ENCODE measurements at places on chromosomes 7 and 10. TPM values are rescaled to one million over a fixed set of nuclear protein-coding genes. Genes with fewer than 3 reads are reported as not detected.

PURB gene
- 2.8 TPM for polyA plus RNA-seq

GRCh38 chr10:61757001-61757400, 94.3 kb downstream of the CABCOCO1 start:
- no peak for DNase-seq
- H3K4me3 ChIP-seq, result no peak overlapping the region
- no peak overlapping the region for H3K27ac ChIP-seq
- peaks cover 3% of the 10 kb centered on the region for H3K4me1 ChIP-seq
- H3K27me3 ChIP-seq, result no peaks in the 10 kb centered on the region

GRCh38 chr10:124917428-124918190, 24.3 kb upstream of the ZRANB1 start:
- peak overlapping the region; percentile 97 for H3K4me3 ChIP-seq
- peak overlapping the region; percentile 98 for H3K27ac ChIP-seq
- peaks cover 8% of the 10 kb centered on the region for H3K36me3 ChIP-seq
- DNase-seq, result peak; percentile 58
- peaks cover 17% of the 10 kb centered on the region for H3K4me1 ChIP-seq

TMEM236 gene
- polyA plus RNA-seq, result 0.02 TPM

DNA sequence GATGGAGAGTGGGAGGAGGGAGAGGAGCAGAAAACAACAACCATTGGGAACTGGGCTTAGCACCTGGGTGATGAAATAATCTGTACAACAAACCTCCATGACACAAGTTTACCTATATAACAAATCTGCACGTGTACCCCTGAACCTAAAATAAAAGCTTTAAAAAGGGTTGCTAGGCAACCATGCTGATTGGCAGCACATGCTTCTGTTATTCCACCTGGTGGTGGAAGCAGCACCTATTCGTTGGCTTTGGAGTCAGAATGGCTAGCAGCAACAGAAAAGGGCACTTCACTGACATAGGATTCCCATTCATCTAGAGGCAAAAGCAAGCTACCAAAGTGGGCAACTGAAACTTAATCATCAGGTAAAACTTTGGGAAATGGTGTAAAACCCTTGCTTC, 57.1 kb downstream of the RELN start:
- H3K27me3 ChIP-seq, result no peaks in the 10 kb centered on the region
- no peaks in the 10 kb centered on the region for H3K36me3 ChIP-seq
- no peak for DNase-seq
- no peak overlapping the region for H3K4me3 ChIP-seq
- no peak overlapping the region for H3K27ac ChIP-seq

- no peak overlapping the region for H3K27ac ChIP-seq
- no peak for DNase-seq
- H3K36me3 ChIP-seq, result no peaks in the 10 kb centered on the region
- H3K27me3 ChIP-seq, result no peaks in the 10 kb centered on the region
Measured at GRCh38 chr7:12961910-12962480, 274.6 kb downstream of the ARL4A start.

GRCh38 chr10:104816501-104816900, 175.4 kb downstream of the SORCS3 start:
- H3K4me3 ChIP-seq, result no peak overlapping the region
- no peaks in the 10 kb centered on the region for H3K36me3 ChIP-seq
- DNase-seq, result no peak
- H3K27ac ChIP-seq, result no peak overlapping the region

MACC1 gene
- 0.08 TPM for polyA plus RNA-seq

DNA sequence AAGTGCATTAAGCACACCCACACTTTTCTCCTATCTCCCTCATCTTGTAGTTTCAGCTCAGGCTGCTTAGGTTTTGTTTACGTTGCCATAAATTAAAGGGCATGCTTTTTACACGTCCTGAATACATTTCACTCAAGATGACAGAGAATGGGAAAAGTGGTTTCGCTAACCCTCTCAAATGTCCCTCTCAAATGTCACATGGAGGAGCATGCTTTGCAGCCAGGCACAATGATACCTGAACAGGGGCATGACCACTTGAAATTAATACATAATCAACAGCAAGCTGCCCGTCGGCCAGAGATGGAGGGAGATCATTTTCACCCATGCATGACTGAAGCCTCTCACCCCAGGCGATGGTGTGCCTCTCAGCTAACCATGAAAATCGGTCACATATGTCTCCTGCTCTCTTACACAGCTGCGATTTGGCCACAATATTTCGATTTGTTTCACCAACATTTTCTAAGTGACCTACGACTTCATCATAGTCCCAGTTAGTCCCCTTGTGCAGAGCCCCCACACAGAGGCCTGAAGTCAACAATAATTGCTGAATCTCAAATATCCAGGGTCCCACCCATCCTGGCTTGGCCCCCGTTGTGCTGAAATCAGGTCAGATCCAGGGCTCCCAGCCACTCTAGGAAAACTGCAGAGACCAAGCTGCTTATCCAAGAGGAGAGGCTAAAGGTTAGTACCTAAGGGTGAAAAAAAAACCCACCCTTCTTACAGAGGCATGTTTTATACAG, 373.9 kb upstream of the NFE2L3 start:
- no peak overlapping the region for H3K4me3 ChIP-seq
- H3K4me1 ChIP-seq, result no peaks in the 10 kb centered on the region
- H3K27ac ChIP-seq, result no peak overlapping the region

ELFN1 gene
- not detected for polyA plus RNA-seq

GLI3 gene
- 0.54 TPM for polyA plus RNA-seq

DUS4L gene
- 7.9 TPM for polyA plus RNA-seq

DNA sequence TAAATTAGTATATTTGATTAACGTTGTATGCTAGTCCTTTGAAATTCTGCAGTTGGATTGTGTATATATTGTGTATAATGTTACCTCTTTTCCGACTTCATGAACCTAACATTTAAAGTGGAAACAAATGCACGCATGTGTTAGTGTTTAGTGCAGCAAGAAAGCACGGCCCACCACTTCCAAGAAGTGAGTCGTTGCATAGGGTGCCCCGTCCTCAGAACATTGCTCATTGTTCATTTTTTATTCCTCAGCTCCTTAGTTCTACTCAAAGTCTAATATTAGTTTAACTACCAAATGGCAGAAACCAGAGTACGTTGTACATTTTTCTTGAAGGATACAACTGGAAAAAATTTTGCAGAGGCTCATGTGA, 407.6 kb downstream of the AUTS2 start:
- no peak overlapping the region for H3K27ac ChIP-seq
- no peaks in the 10 kb centered on the region for H3K4me1 ChIP-seq
- no peak overlapping the region for H3K4me3 ChIP-seq
- H3K27me3 ChIP-seq, result no peaks in the 10 kb centered on the region
- DNase-seq, result no peak

DNA sequence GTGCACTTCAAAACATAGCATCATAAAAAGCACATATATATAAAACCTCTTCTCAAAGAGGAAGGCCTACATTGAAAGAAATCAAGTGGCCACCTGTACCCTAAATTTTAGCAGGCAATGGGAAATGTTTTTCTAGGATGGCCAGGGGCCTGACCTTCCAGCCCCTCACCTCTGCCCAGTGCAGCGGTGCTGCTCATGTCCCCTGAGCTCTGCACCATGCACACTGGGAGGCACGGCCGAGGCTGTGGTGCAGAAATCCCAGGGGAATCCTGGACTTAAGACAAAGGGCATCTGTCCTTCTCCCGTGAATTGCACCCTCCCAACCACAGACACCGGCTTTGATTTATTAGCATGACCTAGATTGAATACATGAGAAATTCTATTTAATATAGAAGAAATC, 551.4 kb downstream of the GLRX3 start:
- no peaks in the 10 kb centered on the region for H3K36me3 ChIP-seq
- H3K4me1 ChIP-seq, result no peaks in the 10 kb centered on the region

- H3K4me1 ChIP-seq, result no peaks in the 10 kb centered on the region
- H3K27me3 ChIP-seq, result no peaks in the 10 kb centered on the region
- no peaks in the 10 kb centered on the region for H3K36me3 ChIP-seq
- H3K4me3 ChIP-seq, result no peak overlapping the region
Measured at GRCh38 chr7:18459484-18460245, 35.9 kb upstream of the HDAC9 start.

All from naive thymus-derived CD4-positive, alpha-beta T cell (primary cell).